Ecto neural progenitor cell (in vitro differentiated cells): ENCODE measurements at places on chromosomes 4 and X.

DNA sequence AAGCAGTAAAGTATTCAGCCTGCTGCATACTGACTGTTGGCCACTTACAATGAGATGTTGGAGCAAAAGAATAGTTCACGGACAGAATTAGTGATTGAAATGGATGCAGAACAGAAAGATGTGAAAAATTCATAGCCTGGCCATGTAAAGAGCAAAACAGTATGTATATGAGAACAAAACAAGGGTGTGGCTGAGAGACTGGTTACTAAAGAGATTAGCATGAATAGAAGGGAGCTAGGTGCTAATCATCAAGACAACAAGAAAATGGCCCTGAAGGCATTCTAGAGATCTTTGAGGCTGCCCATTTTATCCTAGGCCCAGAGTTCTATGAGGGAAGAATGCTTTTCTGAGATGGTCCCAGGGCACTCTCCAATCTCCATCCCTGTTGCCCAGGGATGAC, 208.5 kb downstream of the ARHGEF9 start:
- DNase-seq = no peak

DNA sequence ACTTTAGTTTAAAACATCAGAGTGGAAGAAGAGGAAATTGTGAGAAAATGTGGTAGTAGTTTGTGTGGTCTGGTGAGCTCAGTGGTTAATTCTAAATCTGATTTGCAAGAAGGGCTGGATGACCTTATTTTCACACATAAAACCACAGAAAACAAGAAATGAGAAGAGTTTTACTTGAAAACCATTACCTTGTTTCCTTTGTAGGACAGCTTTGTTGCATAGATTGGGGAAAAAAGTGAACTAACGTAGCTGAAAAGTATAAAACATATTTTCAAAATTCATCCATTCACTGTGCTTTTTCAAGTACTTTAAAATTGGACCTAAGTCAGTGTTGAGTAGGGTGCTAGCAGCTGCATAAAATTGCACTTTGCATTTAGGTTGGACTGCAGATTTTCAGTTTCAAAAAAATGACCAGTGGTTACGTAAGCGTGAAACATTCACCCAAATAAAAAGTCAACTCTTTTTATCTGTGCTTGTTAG, 211.3 kb downstream of the ARHGAP10 start:
- no peak for DNase-seq

- peak; percentile 51 for DNase-seq
Observed at GRCh38 chr4:38489924-38490639, 173.9 kb upstream of the KLF3 start.

DNA sequence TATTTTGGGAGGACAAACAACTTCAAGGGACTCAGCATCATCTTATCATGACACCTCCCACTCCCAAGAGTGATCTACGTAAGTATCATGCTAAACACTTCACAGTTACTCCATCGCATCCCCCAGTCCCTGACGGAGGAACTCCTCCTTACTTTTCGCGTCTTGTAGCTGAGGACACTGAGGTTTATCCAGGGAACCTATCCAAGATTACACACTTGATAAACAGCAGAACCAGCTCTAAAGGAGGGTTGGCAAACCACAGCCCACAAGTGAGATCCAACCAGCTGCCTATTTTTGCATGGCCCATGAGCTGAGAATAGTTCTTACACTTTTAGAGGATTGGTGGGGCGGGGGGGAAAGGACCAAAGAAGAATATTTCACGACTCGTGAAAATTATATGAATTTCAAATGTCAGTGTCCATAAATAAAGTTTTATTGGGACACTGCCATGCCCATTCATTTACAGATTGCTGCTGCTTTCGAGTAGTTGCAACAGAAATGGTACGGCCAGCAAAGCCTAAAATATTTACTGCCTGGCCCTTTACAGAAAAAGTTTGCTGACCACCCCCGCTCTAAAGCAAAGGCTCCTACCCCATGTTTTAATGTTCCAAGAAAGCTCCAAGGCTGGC, 47.8 kb downstream of the SEPSECS start:
- no peak for DNase-seq

- no peak for DNase-seq
Observed at GRCh38 chrX:124548571-124548970, 202.2 kb downstream of the SH2D1A start.

DNA sequence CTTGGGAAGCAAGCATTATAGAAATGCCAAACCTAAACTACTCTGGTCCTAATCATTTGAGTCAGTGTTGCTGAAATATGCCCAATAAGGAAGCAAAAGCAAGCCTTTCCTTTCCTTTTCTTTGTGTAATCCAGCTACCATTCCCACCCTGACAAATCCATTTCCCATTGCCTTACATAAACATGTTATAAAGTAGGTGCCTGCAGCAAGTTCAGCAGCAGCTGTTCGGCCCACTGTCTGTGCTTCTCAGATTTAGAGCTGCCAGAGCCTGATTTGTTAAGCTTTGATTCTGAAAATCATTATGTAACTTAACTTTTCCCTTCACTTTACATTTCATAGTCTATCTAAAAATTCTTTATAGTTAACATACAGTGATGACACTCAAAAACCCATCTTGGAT, 148.6 kb downstream of the EPHA5 start:
- DNase-seq = no peak

GRCh38 chrX:118212817-118213183, 96.2 kb upstream of the KLHL13 start:
- no peak for DNase-seq

DNA sequence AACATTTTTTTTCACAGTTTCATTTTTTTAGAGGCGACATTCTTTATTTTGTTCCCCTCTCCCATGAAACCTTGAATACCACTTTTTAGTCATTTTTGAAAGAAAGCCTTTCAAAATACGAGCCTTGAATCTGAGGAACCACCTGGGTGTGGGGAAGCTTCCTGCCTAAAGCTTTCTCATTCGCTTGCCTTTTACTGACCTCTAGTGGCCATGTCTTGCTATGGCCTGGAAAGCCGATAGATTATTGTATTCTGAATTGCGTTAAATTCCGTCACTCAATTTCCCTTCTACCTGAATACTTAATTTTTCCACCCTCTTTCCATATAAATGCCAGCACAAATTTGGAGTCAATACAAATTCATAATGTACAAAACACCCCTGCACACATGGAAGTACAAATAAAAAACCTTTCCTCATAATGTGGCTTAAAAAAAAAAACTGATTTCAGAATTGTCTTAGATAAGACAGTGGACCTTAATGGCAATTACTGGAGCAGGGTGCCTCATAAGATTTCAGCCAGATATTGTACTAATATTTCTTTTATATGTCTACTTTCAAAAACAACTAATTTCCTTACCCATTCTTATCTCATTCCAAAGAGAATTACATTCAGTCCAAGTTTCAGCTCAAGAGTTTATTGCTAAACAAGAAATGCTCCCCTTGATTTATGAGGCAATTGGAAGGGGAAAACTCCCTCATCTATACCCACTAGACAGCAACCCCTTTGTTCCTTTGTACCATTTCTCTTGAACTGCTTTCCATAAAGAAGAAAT, 217.9 kb downstream of the CENPC start:
- peak; percentile 52 for DNase-seq

DNA sequence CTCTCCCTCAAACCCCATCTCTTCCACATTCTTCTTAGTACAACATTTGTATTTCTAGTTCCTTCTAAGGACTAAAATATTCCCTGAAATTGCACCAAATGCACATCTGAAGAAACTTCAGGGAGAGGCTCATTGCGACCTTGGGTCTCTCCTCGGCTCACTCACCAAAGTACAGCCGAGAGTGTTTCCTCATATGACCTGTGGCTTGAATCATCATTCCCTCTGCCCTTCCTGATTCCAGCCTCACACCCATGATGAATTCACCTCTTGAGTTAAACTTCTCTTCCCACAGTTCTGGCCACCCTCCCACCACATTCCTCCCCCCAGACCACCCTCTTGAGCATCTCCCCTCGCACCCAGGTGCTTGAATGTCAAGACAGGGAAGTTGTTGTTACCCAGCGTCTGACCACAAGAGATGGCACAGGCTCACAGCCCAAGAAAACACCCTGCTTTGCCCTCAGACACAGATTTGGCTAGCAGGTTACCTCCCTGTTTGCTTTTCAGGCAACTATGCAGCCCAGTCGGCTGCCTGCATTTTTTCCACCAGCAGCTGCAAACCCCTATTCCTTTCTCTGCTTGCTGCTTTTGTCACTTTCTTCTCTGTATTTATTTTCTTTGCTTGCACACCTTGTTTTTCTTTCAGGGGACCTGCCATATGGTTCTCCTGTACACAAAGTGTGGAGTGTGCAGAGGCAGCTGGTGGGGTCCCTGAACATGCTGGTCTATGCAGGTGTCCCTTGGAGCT, 214.8 kb downstream of the SPATA18 start:
- no peak for DNase-seq

DNA sequence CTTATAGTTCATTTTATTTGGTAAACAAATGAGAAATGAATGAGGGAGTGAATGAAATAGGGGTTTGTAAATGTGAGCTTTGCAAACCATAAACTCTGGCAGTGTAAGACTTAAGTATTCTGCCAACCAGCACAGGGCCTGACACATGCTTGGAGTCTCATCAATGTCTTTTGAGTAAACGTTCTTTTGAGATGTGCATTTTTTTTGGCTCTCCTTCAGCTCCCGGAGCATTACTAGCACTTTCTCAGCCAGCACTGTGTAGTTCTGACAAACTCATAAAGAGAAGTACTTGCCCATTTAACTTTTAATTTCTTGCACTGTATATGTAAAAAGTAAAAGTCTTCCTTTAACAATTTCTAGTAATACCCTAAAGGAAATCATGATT, 245.3 kb downstream of the HS3ST1 start:
- DNase-seq = no peak
